ENCODE measurements at places on chromosomes 3 and 15.

GRCh38 chr15:84633311-84634227, 20.5 kb downstream of the WDR73 start:
- DNase-seq, result peak; percentile 45

DNA sequence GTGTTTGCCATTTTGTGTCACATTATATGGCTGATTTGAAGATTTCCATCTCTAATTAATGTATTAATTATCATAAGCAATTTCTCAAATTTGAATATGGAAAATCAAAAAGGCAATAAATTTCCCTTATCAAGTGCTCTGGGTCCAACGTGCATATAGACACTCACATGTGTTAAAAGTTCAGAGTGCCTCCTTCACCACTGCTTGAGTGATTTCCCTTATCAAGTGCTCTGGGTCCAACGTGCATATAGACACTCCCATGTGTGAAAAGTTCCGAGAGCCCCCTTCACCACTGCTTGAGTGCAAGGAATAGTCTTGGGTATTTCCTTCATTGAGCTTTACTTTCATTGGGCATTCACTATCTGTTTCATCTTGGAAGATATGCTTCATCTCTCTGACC, 421.0 kb upstream of the ZNF717 start:
- no peak for DNase-seq

DNA sequence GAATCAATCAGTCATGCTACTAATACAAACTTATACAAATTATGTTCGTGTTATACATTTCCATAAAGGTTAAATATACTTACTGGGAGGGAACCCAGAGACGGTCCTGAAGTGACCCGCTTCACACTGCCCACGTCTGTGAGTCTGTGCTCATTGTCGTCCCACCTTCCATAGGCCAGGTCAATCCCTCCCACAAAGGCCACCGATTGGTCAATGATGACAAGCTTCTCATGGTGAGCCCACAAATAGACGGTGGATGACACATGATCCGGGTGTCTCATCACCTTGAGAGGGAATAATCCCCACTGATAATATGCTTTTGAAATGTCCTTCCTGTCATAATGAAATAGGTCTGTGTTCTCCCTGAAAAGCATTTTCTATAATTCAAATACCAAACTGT, 121.7 kb downstream of the PLD1 start:
- no peak for DNase-seq

- DNase-seq, result no peak
These were observed 94.6 kb downstream of the ZPLD1 start for GRCh38 chr3:102529452-102529851.

DNA sequence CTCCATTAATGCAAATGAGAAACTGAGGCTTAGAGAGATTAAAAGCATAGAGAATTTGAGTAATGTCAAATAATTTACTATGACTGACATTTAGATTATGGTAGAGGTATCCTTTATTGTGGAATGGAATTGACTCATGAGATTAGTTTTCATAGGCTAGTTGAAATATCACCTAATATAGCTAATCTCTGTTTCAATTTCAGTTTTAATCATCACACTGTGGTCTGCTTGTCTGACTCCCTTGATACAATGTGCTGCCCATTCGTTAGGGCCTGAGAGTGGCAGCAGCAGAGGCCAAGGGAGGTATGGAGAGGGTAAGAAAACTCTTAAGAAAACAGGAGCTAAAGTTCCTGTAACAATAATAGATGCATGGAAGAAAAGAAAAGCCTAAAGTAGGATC, 13.2 kb upstream of the ZBTB20 start:
- no peak for DNase-seq

Data from naive thymus-derived CD8-positive, alpha-beta T cell (primary cell).